Right renal cortex interstitium (tissue), 3 donors: ENCODE measurements at places on chromosomes 5 and 9. TPM values are rescaled to one million over a fixed set of nuclear protein-coding genes. Genes with fewer than 3 reads are reported as not detected.
A peak's percentile ranks its signal among the peaks of the same experiment; 100 is the strongest.

DNA sequence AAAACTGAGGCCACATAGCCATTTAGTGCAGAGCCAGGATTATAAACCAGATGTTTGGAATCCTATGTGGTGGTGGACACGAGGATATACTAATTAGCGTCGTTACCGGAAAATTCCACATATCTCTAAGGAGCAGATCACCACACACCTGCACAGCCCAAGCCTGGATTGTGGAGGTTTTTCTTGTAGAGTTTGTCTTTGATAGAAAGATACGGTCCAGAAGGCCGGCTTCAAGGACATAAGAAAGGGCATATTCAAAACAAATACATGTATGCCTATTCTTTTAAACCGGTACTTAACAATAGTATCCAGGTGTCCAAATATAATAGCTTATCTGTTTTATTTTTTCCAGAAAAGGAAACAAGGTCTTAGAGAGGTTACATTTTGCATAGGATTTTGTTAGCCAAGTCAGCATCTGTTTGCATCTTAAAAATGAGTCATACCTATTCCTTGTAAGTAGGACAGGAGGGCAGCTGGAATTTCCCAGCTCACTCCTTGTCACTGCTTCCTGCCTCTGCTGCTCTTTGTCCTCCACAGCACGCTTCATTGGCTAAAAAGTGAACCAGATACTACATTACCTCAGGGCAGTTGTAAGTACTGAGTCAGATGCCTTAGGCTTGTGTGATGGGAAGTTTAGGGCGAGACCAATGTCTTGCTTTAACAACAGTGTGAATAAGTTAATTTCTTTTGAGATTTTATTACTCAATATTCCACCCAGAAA lies 3.6 kb downstream of the TMC1 start:
- peak; percentile 50 for DNase-seq

Gene CAST
- 143 TPM for polyA plus RNA-seq

- DNase-seq: no peak
These were observed 18.9 kb downstream of the DPYSL3 start for GRCh38 chr5:147490989-147491388.

Gene TSLP
- polyA plus RNA-seq: 0.50 TPM

Gene SLC4A9
- polyA plus RNA-seq: 23.9 TPM

- peak; percentile 4 for DNase-seq
These were observed 101.0 kb downstream of the TMEM232 start for GRCh38 chr5:110625376-110625999.

Gene SNX18
- 33.0 TPM for polyA plus RNA-seq

Gene QRFP
- 0.69 TPM for polyA plus RNA-seq

Gene SPATA31A1
- polyA plus RNA-seq: not detected

DNA sequence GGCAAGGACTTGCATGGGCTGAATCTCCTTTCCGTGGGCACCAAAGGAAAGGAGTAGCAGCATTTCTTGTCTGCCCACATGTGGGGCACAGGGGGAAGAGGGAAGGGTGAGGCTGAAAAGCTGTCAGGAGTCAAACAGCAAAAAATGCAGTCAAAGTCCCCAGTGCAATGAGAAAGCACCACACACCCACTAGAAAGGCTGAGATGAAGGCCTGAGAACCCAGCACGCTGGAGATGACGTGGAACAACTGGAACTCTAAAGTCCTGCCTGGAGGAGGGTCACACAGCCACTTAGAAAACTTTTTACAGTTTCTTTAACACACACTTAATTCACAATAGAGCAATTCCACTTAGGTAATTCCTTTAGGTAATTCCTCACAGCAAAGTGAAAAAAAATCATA lies 94.6 kb upstream of the IGFBPL1 start:
- DNase-seq: no peak

Gene NR6A1
- polyA plus RNA-seq: 0.89 TPM

Gene GABRA1
- polyA plus RNA-seq: 0.10 TPM

Gene C1QTNF2
- 0.90 TPM for polyA plus RNA-seq

Gene HAVCR1
- 2.3 TPM for polyA plus RNA-seq

DNA sequence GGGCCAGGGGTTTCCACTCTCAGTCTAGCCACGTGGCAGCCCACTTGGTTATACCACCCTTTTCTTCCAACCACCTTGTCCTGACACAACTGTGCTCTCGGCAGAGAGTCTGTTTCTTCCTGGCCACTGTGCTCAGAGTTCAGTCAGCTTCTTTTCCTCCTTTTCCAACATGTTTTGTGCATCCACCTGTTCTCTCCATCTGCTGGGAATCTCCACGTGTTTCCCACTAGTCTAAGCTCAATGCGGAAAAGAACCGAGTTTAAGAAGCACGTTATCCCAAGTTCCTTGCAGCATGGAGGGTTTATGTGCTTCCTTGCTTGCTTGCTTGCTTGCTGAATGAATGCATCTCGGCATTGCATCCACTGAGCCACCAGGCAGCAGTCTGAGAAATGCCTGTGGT lies 543.6 kb upstream of the DAP start:
- DNase-seq: no peak

Gene GABRA6
- not detected for polyA plus RNA-seq

- DNase-seq: no peak
These were observed 88.1 kb downstream of the FGF1 start for GRCh38 chr5:142597546-142598337.

DNA sequence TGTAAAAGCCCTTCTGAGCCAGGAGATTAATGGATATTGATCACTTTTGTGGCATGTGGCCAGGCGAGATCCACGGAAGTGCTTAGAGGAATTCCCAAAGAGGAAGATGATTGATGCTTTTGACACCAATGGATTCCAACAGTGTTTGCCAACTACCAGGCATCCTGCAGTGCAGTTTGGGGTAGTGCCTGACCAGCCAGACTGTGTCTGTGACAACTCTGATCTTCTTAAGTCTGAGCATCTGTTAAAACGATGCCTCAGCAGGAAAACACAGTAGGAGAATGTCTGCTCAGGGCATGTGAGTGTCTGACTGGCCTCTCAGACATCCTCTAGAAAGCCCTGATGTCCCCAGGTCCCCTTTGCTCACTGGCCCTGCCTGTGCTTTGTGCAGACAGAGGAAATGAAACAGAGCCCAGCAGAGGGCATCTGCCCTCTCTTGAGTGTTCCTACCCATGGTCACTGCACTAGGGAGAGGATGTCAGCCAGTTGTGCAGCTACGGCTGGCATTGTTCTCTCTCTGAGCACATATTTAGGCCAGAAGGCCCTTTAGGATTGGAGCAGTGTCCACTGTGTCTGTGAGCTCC lies 57.0 kb downstream of the TRPC7 start:
- DNase-seq: no peak

DNA sequence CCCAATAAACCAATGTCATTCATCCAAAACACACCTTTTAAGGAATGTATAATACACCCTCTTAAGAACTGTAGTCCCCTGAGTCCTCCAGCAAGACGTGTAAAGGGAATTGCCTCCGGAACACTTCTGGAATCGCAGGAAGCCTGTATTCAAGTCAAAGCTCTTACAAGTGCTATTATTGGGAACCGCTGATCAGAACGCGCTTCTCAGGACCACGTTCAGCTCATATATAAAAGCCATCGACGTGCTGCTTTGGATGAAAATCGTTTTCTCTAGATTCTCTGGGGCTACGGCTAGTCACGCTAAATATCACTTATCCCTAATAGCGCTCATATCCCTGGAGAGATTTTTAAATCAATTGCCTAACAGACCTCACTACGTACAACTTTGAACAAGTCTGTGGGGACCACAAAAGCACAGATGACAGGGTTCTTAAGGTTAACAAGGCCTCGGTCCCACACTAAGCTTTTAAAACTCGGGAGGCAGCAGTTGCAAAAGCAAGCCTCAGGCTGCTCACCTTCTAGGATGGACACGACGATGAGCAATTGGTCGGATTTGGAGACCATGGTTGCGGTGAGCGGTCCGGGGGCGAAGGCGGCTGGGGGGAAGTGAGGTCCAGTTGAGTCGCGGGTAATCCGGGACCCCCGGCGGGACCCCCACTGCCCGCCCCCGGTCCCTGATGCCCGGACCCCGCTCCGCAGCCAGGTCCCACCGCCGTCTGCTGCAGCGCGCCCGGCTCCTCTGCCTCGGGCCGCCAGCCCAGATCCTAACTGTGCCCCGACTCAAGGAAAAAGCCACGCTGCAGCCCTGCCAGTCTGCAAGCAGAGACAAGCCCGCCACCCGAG lies 548 bp downstream of the CEP120 start:
- DNase-seq: peak; percentile 21

- no peak for DNase-seq
These were observed 179.5 kb downstream of the YTHDC2 start for GRCh38 chr5:113692891-113693457.

GRCh38 chr5:172544371-172545095 lies 90.2 kb upstream of the SH3PXD2B start:
- no peak for DNase-seq

Gene OTP
- not detected for polyA plus RNA-seq

GRCh38 chr9:121353241-121354061 lies 16.6 kb downstream of the STOM start:
- no peak for DNase-seq

Gene MEIKIN
- not detected for polyA plus RNA-seq

Gene SARDH
- 7.9 TPM for polyA plus RNA-seq

Gene OR1J2
- not detected for polyA plus RNA-seq

DNA sequence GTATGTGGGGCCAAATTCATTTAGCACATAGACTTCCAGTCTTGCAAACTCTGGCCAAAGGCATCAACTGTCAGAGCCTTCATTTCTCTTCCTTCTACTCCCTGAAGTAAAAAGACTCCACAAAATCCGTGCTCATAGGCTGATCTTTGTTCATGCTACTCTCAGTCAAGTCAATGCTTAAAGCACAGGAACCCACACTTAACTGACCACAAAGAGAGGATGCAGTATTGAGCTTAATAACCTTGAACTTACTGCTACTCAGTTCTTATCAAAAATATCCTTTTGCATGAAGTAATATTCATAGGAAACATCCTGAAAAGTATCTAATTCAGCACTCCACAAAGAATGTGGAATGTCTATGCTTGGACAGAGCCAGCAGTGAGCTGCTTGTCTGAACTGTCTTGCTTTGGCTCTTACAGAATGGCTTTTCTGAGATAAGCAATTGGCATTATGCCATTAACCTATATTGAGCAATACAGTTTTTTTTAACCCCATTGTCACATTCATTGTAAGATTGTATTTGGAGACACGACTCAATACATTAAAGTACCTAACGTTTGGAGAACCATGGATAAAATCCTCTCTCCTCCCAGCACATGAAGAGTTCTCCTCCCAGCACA lies 21.7 kb downstream of the LPAR1 start:
- no peak for DNase-seq

DNA sequence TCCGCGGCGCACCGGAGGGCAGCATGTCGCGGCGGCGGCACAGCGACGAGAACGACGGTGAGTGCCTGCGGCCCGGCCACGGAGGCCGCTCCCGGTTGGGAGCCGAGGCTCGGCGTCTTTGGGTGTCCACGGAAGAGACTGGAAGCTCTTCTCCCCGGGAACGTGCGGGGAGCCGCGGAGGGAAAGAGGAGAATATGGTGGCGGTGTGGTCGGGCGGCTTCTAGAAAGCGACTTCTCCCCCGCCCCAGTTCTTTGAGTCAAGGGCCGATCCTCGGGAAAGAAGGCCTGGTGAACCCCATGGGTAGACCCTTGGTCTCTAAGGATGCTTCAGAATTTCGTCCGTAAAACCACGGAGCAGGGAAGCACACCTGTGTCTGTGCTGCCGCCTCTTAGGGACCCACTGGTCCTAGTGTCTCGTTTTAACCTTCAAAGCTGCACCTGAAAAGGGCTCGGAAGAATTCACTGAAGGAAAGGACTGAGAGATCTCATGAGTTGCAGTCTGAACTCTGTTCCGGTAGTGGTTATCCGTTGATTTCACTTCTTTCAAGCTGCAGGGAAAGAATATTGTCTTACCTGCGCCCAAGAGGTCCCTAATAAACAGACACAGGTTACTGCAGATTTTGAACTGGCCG lies 354 bp downstream of the NCBP1 start:
- DNase-seq: peak; percentile 6

Gene TMC1
- polyA plus RNA-seq: 0.94 TPM

Gene NPM1
- polyA plus RNA-seq: 2,039 TPM

GRCh38 chr9:107474124-107474523 lies 15.4 kb downstream of the KLF4 start:
- DNase-seq: no peak
